ENCODE measurements at places on chromosomes 2 and 18. TPM values are rescaled to one million over a fixed set of nuclear protein-coding genes. Genes with fewer than 3 reads are reported as not detected.

TNFRSF11A gene
- total RNA-seq: 29.5 TPM

DYNAP gene
- total RNA-seq: not detected

- no peak for DNase-seq
These were observed 152.5 kb upstream of the POU3F3 start for GRCh38 chr2:104701411-104701911.

DNA sequence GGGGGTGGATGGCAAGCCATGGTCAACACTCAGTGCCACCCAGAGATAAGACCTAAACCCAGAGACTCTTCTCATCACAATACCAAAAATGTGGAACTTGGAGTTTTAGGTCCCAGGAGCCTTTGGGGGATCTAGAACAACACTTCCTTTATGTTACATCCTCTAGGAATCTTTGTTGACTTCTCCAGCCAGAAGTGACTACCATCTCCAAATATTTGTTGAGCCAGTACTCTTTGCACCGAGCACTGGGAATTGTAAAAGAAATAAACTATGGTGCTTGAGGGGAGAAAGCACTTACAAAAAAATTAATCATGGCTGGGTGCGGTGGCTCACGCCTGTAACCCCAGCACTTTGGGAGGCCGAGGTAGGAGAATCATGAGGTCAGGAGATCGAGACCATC is 120.0 kb upstream of the TMEM200C start:
- DNase-seq: no peak

- no peak for DNase-seq
These were observed 178.1 kb downstream of the BARD1 start for GRCh38 chr2:214631406-214631805.
